ENCODE measurements at places on chromosomes 7 and 10. TPM values are rescaled to one million over a fixed set of nuclear protein-coding genes. Genes with fewer than 3 reads are reported as not detected.

DNA sequence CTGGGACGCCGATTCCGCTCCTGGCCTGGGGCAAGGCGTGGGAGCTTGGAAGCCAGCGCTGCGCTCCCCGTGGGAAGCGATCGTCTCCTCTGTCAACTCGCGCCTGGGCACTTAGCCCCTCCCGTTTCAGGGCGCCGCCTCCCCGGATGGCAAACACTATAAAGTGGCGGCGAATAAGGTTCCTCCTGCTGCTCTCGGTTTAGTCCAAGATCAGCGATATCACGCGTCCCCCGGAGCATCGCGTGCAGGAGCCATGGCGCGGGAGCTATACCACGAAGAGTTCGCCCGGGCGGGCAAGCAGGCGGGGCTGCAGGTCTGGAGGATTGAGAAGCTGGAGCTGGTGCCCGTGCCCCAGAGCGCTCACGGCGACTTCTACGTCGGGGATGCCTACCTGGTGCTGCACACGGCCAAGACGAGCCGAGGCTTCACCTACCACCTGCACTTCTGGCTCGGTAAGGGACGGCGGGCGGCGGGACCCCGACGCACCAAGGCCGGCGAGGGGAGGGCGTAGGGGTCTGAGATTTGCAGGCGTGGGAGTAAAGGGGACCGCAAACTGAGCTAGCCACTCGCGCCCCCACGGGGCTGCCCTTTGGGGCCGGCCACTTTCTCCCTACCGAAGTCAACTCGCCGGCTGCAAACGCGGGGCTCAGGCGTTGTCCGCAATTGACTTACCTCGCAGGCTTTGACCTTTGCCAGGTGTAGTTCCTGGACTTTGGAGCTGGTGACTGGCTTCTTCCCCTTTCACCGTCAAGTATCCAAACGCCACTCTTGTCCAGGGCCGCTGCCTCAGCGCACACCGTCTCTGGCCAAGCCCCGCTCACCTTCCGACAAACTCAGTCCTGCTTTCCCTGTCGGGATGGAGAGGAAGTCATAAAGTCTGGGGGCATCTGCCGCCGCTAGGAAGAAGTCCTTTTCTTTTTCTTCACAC lies at the start of gene SCIN:
Gene SCIN (plus strand): TSS at position 187 of the 928 bp plus-strand sequence. CDS start 67 bp downstream, at position 254.
- peak within 1 kb of the TSS; percentile 69 for H3K4me3 ChIP-seq
- H3K4me1 ChIP-seq = peaks cover 19% of the 10 kb centered on the region
- H3K36me3 ChIP-seq = no peaks in the 10 kb centered on the region
- DNase-seq = no peak

- no peak for DNase-seq
- H3K36me3 ChIP-seq = peaks cover 49% of the 10 kb centered on the region
- no peaks in the 10 kb centered on the region for H3K27me3 ChIP-seq
- H3K27ac ChIP-seq = no peak overlapping the region
- peaks cover 4% of the 10 kb centered on the region for H3K4me1 ChIP-seq
- H3K4me3 ChIP-seq = no peak overlapping the region
Observed at GRCh38 chr7:152137476-152138025, 112.1 kb downstream of the GALNT11 start.

DNA sequence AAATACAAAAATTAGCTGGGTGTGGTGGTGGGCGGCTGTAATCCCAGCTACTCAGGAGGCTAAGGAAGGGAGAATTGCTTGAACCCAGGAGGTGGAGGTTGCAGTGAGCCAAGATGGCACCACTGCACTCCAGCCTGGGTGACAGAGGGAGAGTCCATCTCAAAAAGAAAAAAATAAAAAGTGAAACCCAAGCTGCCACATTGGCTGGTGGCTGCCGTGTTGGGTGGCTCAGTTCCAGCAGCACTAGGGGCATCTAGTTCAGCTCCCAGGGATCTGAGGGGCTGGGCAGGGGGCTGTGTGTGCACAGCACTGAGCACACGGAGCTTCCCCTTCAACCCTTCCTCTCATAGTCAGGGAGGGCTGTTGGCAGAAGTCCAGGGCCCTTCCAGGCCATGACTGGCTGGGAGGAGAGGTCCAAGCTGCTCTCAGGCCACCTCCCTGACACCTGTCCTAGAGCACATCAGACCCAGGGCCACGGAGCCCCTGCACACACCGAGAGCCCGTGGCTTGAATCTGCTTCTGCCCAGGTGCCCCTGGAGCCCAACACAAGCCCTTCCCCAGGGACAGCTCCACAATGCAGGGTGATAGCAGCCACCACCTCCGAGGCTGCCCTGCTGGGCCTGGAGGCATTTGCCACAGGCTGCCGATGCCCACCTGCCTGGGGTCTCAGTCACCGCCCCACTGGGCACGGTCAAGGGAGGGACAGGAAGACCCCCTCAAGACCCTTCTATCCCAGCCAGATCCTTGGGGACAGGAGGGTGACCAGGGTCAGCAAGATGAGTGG lies 47.3 kb downstream of the YKT6 start:
- no peaks in the 10 kb centered on the region for H3K4me1 ChIP-seq
- H3K27ac ChIP-seq = no peak overlapping the region
- no peak for DNase-seq
- H3K36me3 ChIP-seq = no peaks in the 10 kb centered on the region
- no peaks in the 10 kb centered on the region for H3K27me3 ChIP-seq

- no peak overlapping the region for H3K27ac ChIP-seq
- H3K36me3 ChIP-seq = no peaks in the 10 kb centered on the region
- H3K4me1 ChIP-seq = no peaks in the 10 kb centered on the region
- no peak overlapping the region for H3K4me3 ChIP-seq
- no peaks in the 10 kb centered on the region for H3K27me3 ChIP-seq
Observed at GRCh38 chr10:107687701-107688100, 523.2 kb upstream of the SORCS1 start.

DNA sequence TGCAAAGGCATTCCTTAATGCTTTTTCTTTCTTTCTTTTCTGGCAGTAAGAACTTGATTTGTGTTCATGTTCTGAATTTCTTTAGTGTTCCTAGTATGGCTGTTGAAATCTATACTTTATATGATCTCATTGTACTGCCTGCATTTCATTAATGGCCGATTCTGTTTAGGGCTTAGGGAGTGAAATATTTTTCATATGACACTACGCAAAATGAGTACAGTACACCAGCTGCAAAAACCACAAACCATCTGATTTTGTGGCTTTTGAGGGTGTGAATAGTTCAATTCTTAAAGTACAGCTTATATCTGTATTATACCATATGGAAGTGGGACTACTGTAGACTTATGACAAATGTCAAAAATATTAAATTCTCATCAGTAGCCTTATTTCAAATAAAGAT lies 69.1 kb upstream of the FOXP2 start:
- no peak overlapping the region for H3K4me3 ChIP-seq
- H3K4me1 ChIP-seq = no peaks in the 10 kb centered on the region
- no peak overlapping the region for H3K27ac ChIP-seq

DNA sequence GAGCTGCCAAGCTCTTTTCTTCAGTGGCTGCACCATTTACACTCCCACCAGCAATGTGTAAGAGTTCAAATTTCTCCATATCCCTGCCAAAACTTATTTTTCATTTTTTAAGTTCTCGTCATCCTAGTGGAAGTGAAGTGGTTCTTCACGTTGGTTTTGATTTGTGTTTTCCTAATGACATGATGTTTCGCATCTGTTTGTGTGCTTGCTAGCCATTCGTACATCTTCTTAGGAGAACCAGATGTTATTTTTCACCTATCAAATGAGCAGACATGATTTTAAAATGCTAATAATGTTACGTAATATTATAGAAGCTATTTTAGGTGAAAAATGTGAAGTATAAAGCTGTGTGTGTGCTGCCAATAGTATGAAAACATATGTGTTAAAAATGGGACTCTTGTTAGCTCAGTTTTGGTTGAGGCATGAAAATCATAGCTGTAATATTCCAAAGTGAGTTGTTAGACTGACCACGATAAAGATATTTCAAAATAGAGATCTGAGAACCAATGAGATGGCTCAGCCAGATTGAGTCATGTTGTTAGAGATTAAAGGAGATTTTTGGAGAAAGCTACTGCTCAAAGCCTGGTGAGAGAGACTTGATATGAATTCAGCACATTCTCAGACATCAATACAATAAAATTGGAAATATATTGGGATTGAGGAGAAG lies 25.9 kb upstream of the GALNT11 start:
- H3K4me1 ChIP-seq = no peaks in the 10 kb centered on the region
- H3K4me3 ChIP-seq = no peak overlapping the region
- no peak for DNase-seq
- peaks cover 30% of the 10 kb centered on the region for H3K27me3 ChIP-seq
- no peaks in the 10 kb centered on the region for H3K36me3 ChIP-seq
- H3K27ac ChIP-seq = no peak overlapping the region

GRCh38 chr7:55088620-55089019 lies 69.8 kb downstream of the EGFR start:
- H3K27ac ChIP-seq = no peak overlapping the region
- no peaks in the 10 kb centered on the region for H3K36me3 ChIP-seq
- peaks cover 23% of the 10 kb centered on the region for H3K27me3 ChIP-seq
- DNase-seq = no peak
- H3K4me1 ChIP-seq = peaks cover 14% of the 10 kb centered on the region

- no peaks in the 10 kb centered on the region for H3K27me3 ChIP-seq
- H3K27ac ChIP-seq = no peak overlapping the region
- DNase-seq = no peak
- no peaks in the 10 kb centered on the region for H3K36me3 ChIP-seq
Observed at GRCh38 chr10:14086596-14086995, 244.1 kb downstream of the FRMD4A start.

GRCh38 chr10:129631006-129631405 lies 164.0 kb downstream of the MGMT start:
- no peak for DNase-seq
- H3K4me1 ChIP-seq = no peaks in the 10 kb centered on the region
- H3K27me3 ChIP-seq = no peaks in the 10 kb centered on the region
- no peak overlapping the region for H3K27ac ChIP-seq

DNA sequence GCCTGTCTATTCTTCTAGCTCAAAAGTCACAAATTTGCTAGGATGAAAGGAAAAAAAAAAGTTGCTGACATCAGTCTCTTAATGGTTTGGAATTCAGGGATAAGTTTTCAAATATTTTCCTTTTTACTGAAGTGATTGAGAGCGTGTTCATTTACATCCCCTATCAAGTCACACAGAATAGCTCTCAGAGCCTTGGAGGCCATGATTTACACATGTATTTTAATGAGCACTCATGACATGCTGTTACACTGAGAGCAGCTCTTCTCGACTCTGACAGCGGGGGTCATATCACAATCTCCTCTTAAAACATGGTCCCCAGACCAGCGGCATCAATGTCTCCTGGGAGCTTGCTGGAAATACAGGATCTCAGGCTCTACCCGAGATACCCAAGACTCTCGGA lies 232.7 kb downstream of the POU6F2 start:
- H3K27ac ChIP-seq = no peak overlapping the region
- DNase-seq = no peak
- H3K4me3 ChIP-seq = no peak overlapping the region
- H3K4me1 ChIP-seq = no peaks in the 10 kb centered on the region
- H3K27me3 ChIP-seq = no peaks in the 10 kb centered on the region
- H3K36me3 ChIP-seq = no peaks in the 10 kb centered on the region

GRCh38 chr7:155694851-155695250 lies 50.4 kb downstream of the RBM33 start:
- H3K27ac ChIP-seq = no peak overlapping the region
- H3K36me3 ChIP-seq = peaks cover 32% of the 10 kb centered on the region
- H3K27me3 ChIP-seq = no peaks in the 10 kb centered on the region
- no peak overlapping the region for H3K4me3 ChIP-seq
- DNase-seq = no peak
- peaks cover 56% of the 10 kb centered on the region for H3K4me1 ChIP-seq

DNA sequence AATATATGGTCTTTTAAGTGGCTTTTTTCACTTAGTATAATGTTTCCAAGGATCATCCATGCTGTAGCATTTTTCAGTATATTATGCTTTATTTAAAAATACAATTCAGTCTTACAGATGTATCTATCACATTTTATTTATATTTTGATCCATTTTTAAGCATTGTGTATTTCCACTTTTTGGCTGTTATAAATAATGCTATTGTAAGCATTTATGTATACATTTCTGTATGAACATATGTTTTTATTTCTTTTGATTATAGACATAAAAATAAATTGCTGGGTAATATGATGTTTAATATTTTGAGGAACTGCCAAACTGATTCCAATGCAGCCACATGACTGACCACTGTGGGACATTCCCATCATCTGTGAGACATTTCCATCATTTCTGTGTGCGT lies 1662.0 kb downstream of the REEP3 start:
- no peaks in the 10 kb centered on the region for H3K4me1 ChIP-seq
- no peak for DNase-seq
- H3K27me3 ChIP-seq = no peaks in the 10 kb centered on the region
- no peak overlapping the region for H3K27ac ChIP-seq
- no peaks in the 10 kb centered on the region for H3K36me3 ChIP-seq

DNA sequence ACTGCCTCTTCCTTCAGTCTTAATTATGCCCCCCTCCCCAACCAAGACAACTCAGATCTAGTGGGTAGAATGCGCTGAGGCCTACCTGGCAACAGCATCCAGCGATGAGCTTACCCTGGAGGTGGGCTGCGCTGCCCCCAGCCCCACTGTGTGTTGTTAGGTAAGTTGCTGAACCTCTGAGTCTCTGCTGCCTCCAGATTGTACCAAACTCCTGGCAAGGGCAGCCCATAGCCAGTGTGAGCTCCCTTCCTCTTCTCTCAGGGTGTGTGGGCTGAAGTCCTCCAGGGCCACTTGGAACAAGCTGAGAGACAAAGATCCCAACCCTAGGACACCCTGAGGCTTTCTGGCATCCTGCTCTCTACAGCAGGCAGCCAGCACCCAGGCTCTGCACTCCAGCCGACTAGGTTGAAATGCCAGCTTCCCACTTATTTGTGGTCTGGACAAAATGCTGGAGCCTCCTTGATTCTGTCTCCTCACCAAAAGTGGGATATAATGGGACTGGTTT lies 135.3 kb downstream of the ARHGAP22 start:
- H3K4me1 ChIP-seq = peaks cover 3% of the 10 kb centered on the region
- no peaks in the 10 kb centered on the region for H3K36me3 ChIP-seq
- H3K4me3 ChIP-seq = no peak overlapping the region
- H3K27me3 ChIP-seq = no peaks in the 10 kb centered on the region
- no peak overlapping the region for H3K27ac ChIP-seq
- no peak for DNase-seq

- peaks cover 9% of the 10 kb centered on the region for H3K27me3 ChIP-seq
- no peak overlapping the region for H3K4me3 ChIP-seq
- H3K36me3 ChIP-seq = no peaks in the 10 kb centered on the region
- no peak overlapping the region for H3K27ac ChIP-seq
- H3K4me1 ChIP-seq = no peaks in the 10 kb centered on the region
Observed at GRCh38 chr10:88186335-88186734, 322.9 kb downstream of the PTEN start.

MKX gene
- not detected for total RNA-seq

CCDC146 gene
- total RNA-seq = 2.9 TPM

ADGRA1 gene
- not detected for total RNA-seq

STEAP4 gene
- 0.48 TPM for total RNA-seq

PAPOLB gene
- total RNA-seq = not detected

KDM7A gene
- 12.5 TPM for total RNA-seq

Data from activated T-helper 2 cell treated with anti-CD3 and anti-CD28 coated beads, Interferon-gamma antibody, Interleukin-2, Interleukin-4, amounts not matched to agents 10 μg/mL and 5 μg/mL and 100 μg/mL, durations not matched to agents 14 hours and 24 hours and 36 hours (primary cell).